A673 (cell line): ENCODE measurements at places on chromosomes 4 and X. TPM values are rescaled to one million over a fixed set of nuclear protein-coding genes. Genes with fewer than 3 reads are reported as not detected.

DNA sequence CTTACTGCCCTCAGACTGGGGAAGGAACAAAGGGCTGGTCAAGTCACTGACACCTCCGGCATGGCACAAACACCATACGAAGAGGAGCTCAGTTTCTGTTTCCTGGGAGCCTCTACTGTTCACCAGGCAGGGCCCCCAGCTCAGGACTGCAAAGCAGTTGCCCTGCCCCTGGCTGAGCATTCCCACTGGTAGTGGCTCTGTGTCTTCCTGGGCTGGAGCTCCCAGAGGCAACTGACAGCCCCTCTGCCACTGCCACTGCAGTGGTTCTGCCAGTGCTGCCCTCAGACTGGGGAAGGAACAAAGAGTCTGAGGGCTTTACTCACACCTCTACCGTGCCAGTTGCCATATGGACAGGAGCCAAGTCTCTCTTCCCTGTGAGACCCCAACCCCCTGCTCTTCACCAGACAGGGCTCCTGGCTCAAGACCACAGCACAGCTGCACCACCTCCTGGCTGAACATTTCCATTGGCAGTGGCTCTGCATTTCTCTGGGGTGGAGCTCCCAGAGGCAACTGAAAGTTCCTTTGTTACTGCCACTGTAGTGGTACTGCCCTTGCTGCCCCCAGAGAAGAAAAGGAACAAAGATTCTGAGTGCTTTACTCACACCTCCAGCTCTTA lies 67.9 kb downstream of the SMARCA5 start:
- no peaks in the 10 kb centered on the region for H3K36me3 ChIP-seq
- no peaks in the 10 kb centered on the region for H3K4me1 ChIP-seq
- H3K27me3 ChIP-seq, result no peaks in the 10 kb centered on the region
- H3K4me3 ChIP-seq, result no peak overlapping the region
- no peak overlapping the region for H3K27ac ChIP-seq
- DNase-seq, result peak; percentile 24

GRCh38 chr4:100287534-100287933 lies 97.3 kb upstream of the DDIT4L start:
- no peaks in the 10 kb centered on the region for H3K4me1 ChIP-seq
- no peak overlapping the region for H3K4me3 ChIP-seq
- no peaks in the 10 kb centered on the region for H3K36me3 ChIP-seq
- H3K27me3 ChIP-seq, result no peaks in the 10 kb centered on the region
- no peak for DNase-seq
- H3K27ac ChIP-seq, result no peak overlapping the region

- no peaks in the 10 kb centered on the region for H3K4me1 ChIP-seq
- H3K27me3 ChIP-seq, result no peaks in the 10 kb centered on the region
Measured at GRCh38 chr4:80526697-80527096, 191.2 kb downstream of the CFAP299 start.

- no peaks in the 10 kb centered on the region for H3K4me1 ChIP-seq
- H3K27ac ChIP-seq, result no peak overlapping the region
- H3K4me3 ChIP-seq, result no peak overlapping the region
- H3K27me3 ChIP-seq, result no peaks in the 10 kb centered on the region
- H3K36me3 ChIP-seq, result peaks cover 20% of the 10 kb centered on the region
Measured at GRCh38 chr4:107689912-107690587, 30.0 kb downstream of the PAPSS1 start.

- DNase-seq, result peak; percentile 14
- no peaks in the 10 kb centered on the region for H3K4me1 ChIP-seq
- H3K4me3 ChIP-seq, result no peak overlapping the region
- no peak overlapping the region for H3K27ac ChIP-seq
Measured at GRCh38 chr4:148192526-148192925, 249.7 kb downstream of the NR3C2 start.

DNA sequence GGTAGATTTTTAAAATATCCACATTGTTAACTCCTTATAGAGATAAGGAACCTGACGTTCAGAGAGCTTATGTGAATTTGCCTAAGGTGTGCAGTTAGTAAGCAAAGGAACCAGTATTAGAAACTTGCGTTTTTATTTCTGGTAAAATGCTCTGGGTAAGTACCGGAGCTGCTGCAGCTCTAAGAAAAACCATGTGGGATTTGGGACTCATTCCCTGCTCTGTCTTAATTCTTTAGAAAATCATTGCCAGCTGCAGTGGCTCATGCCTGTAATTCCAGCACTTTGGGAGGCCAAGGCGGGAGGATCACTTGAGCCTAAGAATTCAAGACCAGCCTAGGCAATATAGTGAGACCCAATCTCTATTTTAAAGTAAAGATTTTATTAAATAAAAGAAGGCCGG lies 5.8 kb downstream of the CCKAR start:
- no peak for DNase-seq
- H3K4me3 ChIP-seq, result no peak overlapping the region

DNA sequence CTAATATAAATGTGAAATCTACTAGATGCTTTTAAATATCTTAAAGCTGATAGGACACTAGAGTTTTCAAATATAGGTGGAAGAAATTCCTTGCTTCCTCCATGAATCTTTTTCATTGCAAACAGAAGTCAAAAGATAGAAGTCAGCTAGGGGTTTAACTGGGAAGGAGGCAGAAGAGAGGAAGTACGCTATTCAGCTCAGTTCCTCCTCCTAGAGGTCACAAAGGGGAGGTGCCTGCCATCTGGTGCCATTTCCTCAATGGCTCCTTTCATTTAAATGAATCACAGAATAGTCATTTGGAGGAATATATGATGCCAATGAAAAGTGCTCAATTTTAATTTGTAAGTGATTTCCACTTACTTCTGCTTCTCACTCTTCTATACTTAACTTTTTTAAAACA lies 8.5 kb downstream of the COL25A1 start:
- H3K4me1 ChIP-seq, result peaks cover 46% of the 10 kb centered on the region
- peak overlapping the region; percentile 33 for H3K27ac ChIP-seq
- DNase-seq, result peak; percentile 90
- no peaks in the 10 kb centered on the region for H3K36me3 ChIP-seq
- no peak overlapping the region for H3K4me3 ChIP-seq

GRCh38 chrX:129037389-129037788 lies 485.9 kb downstream of the SMARCA1 start:
- no peak overlapping the region for H3K27ac ChIP-seq
- no peak for DNase-seq
- no peaks in the 10 kb centered on the region for H3K27me3 ChIP-seq
- H3K4me3 ChIP-seq, result no peak overlapping the region
- H3K4me1 ChIP-seq, result no peaks in the 10 kb centered on the region
- H3K36me3 ChIP-seq, result no peaks in the 10 kb centered on the region

- peak; percentile 15 for DNase-seq
- H3K27me3 ChIP-seq, result peaks cover 9% of the 10 kb centered on the region
- H3K4me3 ChIP-seq, result no peak overlapping the region
Measured at GRCh38 chrX:97446298-97446882, 562.7 kb downstream of the RPA4 start.

DNA sequence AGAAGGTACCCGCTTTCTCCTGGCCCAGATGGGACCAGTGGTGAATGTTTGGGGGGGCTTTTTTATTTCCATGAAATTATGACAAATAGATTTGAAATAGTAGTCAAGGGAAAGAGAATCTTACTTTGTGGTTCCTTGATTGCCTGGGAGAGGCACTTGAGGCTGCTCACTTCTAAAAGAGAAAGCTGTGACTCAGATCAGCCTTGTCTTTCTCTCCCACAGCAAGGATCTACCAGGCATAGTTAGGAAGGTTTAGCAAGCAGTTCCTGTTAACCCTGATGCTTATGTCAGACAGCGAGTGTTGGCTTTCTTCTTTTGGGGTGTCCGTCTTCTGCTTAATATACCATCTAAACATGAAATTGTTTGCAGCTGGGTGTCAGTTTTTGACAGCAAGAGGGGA lies 114.5 kb downstream of the TSPAN7 start:
- H3K27me3 ChIP-seq, result no peaks in the 10 kb centered on the region
- no peak for DNase-seq
- H3K27ac ChIP-seq, result no peak overlapping the region
- no peaks in the 10 kb centered on the region for H3K36me3 ChIP-seq
- H3K4me3 ChIP-seq, result no peak overlapping the region

DNA sequence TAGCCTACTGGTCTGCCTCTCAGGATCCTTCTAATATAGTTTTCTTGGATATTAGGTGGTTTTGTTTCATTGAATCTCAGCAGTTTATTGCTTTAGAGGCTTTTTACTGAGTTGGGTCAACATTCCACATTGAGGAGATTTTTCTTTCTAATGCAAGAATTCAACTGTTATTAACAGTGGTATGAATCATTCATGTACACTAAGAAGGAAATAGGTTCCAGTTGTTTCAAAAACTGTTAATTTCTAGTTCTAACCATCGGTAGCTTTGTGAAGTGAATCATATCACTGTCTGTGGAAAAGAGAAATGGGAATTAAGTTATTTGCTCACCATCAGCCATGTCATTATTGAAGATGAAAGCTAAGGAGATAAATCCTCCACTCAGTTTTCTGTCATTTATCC lies 331.5 kb downstream of the RPA4 start:
- H3K27me3 ChIP-seq, result no peaks in the 10 kb centered on the region
- DNase-seq, result no peak
- no peak overlapping the region for H3K4me3 ChIP-seq
- H3K27ac ChIP-seq, result no peak overlapping the region
- no peaks in the 10 kb centered on the region for H3K4me1 ChIP-seq
- no peaks in the 10 kb centered on the region for H3K36me3 ChIP-seq

DNA sequence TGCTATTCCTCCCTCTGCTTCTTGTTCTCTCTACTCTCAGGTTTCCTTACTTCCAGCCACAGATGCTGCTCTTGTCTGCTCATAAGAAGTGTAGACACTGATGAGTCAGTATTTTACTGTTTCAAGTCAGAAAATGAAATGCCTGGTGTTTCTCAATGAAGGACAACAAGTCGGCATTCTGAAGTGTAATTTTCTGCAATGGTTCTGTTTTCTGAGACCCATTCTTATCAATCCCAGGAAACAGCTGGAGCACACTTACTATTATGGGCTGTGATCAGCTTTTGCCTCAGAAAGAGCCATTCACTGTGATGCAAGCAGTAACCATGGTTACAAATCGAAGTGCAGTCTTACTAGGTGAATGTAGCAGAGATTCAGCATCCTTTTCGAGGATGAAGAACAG lies 42.0 kb downstream of the SLC4A4 start:
- H3K27ac ChIP-seq, result no peak overlapping the region
- no peaks in the 10 kb centered on the region for H3K36me3 ChIP-seq
- H3K27me3 ChIP-seq, result no peaks in the 10 kb centered on the region
- no peak for DNase-seq

GRCh38 chr4:99943904-99944437 lies 2.4 kb downstream of the DNAJB14 start:
- H3K4me1 ChIP-seq, result peaks cover 20% of the 10 kb centered on the region
- no peak for DNase-seq
- no peak overlapping the region for H3K27ac ChIP-seq
- H3K27me3 ChIP-seq, result no peaks in the 10 kb centered on the region
- H3K36me3 ChIP-seq, result peaks cover 33% of the 10 kb centered on the region
- H3K4me3 ChIP-seq, result no peak overlapping the region

DNA sequence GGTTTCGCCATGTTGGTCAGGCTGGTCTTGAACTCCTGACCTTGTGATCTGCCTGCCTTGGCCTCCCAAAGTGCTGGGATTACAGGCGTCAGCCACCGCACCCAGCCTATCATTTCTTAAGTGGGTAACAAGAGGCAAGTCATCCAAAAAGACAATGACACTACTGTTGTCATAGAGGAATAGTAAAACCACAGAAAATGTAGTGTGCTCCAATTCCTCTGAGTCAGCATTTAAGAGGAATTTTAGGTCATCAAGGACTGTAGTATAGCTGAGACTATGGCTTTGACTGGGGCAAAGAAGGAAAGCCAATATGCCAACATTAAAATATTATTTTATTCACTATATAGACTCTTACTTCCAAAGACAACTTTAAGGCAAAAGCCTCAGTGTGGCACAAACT lies 48.4 kb downstream of the ATP8A1 start:
- no peaks in the 10 kb centered on the region for H3K36me3 ChIP-seq
- no peak overlapping the region for H3K4me3 ChIP-seq
- no peaks in the 10 kb centered on the region for H3K4me1 ChIP-seq
- no peaks in the 10 kb centered on the region for H3K27me3 ChIP-seq

DNA sequence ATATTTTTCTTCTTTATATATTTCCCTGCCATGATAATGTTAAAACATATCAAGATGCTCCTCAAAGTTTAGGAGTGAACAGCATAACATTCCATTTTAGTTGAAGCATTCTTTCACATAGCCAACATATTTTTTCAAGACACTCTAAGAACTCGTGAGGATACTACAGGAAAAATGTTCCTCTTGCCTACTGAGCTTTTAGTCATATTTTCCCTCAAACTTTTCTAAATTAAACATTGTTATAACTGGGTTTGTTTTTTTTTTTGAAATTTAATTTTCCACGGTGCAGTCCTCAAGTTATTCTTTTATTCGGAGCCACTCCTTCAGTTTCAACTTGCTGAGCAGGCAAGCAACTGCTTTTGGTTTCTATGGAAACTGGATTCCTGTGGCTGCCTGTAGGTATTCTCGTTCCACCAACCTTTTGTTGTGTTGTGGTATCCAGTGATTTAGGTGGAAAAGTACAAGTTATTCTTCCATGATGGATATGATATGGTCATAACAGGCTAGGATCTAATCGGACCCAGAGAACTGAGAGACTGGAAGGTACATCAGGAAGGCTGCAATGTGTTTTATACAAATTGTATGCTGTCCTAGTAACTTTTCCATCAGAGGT lies 248.0 kb downstream of the TRIML1 start:
- no peak overlapping the region for H3K27ac ChIP-seq
- no peaks in the 10 kb centered on the region for H3K36me3 ChIP-seq
- no peak overlapping the region for H3K4me3 ChIP-seq
- peaks cover 16% of the 10 kb centered on the region for H3K27me3 ChIP-seq
- no peaks in the 10 kb centered on the region for H3K4me1 ChIP-seq

DNA sequence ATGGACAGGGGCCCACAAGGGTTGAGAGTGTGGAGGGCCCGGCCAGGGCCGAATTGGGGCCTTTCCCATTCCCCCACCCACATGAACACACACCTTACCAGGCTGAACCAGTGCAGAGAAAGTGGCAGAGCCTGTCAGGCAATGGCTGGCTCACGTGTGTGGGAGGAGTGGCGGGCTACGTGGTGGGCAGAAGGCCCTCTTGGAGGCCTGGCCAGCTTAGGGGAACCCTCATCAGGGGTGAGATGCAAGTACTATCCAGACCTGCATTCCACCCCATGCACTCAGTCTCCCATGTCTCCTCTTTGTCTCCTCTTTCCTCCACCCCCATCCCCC lies 965 bp downstream of the TCEAL4 start:
- no peaks in the 10 kb centered on the region for H3K36me3 ChIP-seq
- no peaks in the 10 kb centered on the region for H3K4me1 ChIP-seq
- H3K4me3 ChIP-seq, result peak overlapping the region; percentile 62
- DNase-seq, result no peak

MAGEE1 gene
- total RNA-seq, result not detected in 2 replicates

CENPVL3 gene
- 20.8 and 21.7 TPM in 2 replicates for total RNA-seq

ZMAT1 gene
- total RNA-seq, result 1.2 and 2.5 TPM in 2 replicates

BGN gene
- total RNA-seq, result 51.8 and 90.9 TPM in 2 replicates

MAPK10 gene
- total RNA-seq, result 6.3 and 6.8 TPM in 2 replicates
